ENCODE measurements at places on chromosomes 16 and 17. TPM values are rescaled to one million over a fixed set of nuclear protein-coding genes. Genes with fewer than 3 reads are reported as not detected.

DNA sequence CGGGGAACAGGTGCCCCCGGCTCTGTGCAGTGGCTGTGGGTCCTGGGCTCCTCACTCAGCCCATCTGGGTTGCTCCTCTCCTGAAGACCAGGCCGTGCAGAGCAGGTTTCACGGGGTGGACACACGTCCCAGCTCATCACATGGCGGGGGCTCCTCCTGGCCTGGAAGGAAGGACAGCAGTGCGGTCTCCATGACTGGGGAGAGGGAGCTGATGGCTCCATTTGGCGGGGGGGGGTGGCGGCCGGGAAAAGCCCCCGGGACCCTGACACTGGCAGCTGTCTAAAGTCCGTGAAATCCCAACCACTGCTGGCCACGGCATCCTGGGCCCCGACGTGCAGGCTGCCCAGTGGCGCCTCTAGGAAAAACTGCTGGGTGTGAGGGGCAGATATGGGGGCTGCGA lies 19.0 kb downstream of the SOX8 start:
- DNase-seq = no peak

- DNase-seq = no peak
Measured at GRCh38 chr16:84179612-84180320, 7.1 kb downstream of the TAF1C start.

GRCh38 chr17:36837195-36837938 lies 99.9 kb upstream of the LHX1 start:
- DNase-seq = no peak

DNA sequence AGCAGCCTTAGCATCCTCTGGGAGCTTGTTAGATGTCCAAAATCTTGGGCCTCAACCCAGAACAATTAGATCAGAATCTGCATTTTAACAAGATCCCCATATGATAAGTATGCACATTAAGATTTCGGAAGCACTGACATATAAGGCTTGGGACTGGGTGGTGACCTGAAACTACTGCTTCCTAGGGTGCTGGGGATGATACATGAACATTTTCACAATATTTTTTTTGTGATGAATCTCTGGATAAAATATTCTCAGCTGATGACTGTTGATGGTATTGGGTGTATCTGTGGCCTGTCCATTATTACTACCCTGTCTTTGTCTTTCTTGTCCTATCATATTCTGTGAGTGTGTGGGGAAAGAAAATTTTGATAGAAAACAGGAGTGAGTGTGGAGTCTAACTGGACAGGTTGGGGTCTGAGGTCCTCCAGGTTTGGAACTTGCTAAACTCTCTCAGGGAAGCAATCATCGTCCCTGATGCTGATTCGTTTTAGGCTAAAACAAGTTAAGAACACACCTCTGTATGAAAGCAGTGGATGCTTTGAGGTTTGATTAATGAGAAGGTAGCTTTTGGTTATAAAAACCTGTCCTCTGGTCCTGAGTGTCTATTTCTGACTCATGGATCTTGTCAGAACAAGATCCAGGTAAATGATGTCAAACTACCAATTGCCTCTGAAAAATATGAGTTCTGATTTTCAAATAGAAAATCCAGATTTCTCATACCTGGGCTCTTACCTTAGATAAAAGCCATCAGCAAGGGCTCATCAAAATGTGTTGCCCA lies 23.2 kb downstream of the KRT23 start:
- DNase-seq = no peak

DNA sequence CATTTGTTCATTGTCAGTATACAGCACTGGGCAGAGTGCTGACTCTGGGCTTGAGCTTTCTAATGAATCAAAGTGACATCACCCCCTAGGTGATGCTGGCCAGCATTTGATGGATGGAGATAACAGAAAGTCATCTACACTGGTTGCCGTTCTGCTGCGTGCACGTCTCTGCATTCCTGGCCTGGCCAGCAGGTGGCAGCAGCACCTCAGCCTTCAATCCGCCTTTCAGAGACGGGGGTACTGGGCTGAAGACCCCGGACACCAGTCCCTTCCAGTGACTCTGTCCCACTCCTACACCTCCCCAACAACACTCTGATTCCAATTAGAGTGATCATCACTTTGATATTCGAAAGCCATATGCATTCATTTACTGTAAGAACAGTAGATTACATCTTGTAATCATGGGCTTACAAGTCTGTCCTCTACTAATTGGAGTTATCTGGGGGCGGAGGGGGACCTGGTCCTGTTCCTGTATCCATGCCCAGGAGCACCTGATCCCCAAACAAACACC lies 6.0 kb downstream of the CPSF4L start:
- DNase-seq = no peak

- no peak for DNase-seq
Measured at GRCh38 chr17:36544044-36544306, 744 bp upstream of the GGNBP2 start.

DNA sequence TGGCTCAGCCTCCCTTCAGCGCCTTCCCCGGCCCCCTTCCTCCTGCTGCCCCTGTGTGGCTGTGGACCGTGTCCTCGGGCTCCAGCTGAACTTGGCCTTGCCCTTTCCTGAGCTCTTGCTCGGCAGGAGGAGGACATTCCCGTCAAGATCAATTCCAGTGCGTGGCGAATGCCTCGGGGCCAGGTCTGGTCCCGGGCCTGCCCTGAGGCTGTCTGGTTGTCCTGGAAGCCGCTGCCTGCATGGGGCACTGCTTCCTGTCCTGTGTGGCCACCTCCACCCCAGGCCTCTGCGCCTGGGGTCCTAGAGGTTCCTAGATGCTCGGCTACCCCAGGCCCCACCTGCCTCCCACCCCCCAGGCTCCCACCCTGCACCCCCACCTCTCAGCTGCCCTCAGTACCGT lies 12.8 kb downstream of the BAHCC1 start:
- no peak for DNase-seq

GRCh38 chr17:81683208-81683583 lies 401 bp downstream of the ARL16 start:
- no peak for DNase-seq

- no peak for DNase-seq
Measured at GRCh38 chr16:51151435-51151960, 428 bp upstream of the SALL1 start.

DNA sequence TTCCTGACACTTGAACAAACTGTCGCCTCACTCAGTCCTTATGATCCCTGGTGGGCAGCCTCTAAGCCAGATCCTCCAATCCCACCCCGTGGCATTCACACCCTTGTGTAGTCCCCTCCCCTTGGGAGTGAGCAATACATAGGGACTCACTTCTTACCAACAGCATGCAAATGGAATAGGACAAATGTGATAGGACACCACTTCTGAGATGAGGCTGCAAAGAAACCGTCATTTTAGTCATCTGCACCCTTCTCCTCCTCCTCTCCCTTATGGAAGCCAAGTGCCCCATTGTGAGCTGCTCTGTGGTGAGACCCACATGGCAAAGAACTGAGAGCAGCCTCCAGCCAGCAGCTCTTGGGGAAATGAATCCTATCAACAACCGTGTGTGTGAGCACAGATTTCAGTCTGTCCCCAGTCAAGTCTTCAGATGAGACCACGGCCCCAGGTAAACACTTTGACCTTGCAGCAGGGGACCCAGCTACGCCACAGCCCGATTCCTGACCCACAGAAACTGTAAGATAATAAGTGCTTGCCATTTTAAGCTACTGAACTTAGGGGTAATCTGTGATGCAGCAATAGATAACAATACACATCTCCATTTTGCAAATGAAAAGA lies 46.9 kb downstream of the ZFHX3 start:
- DNase-seq = no peak

DNA sequence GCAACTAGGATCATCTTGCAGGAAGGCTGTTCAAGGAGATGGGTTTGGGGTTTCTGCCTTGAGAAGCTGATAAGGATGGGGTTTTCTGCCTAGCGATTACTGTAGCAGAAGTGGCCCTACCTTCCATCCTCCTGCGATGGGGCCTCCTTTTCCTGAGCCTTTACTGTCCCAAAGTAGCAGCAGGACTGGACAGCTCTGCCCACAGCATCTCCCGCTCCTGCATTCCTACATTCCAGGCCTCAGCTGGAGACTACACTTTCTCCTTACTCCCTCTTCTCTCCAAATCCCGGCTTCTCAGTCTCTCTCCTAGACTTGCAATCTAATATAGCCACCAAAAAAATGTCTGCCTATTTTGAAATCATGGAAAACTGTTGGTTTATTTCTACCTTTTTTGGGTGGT lies 355.4 kb downstream of the CA10 start:
- DNase-seq = no peak

- DNase-seq = no peak
Measured at GRCh38 chr16:66414891-66415290, 12.2 kb upstream of the BEAN1 start.

GRCh38 chr16:80997139-80997798 lies 9.4 kb downstream of the CMC2 start:
- no peak for DNase-seq

DNA sequence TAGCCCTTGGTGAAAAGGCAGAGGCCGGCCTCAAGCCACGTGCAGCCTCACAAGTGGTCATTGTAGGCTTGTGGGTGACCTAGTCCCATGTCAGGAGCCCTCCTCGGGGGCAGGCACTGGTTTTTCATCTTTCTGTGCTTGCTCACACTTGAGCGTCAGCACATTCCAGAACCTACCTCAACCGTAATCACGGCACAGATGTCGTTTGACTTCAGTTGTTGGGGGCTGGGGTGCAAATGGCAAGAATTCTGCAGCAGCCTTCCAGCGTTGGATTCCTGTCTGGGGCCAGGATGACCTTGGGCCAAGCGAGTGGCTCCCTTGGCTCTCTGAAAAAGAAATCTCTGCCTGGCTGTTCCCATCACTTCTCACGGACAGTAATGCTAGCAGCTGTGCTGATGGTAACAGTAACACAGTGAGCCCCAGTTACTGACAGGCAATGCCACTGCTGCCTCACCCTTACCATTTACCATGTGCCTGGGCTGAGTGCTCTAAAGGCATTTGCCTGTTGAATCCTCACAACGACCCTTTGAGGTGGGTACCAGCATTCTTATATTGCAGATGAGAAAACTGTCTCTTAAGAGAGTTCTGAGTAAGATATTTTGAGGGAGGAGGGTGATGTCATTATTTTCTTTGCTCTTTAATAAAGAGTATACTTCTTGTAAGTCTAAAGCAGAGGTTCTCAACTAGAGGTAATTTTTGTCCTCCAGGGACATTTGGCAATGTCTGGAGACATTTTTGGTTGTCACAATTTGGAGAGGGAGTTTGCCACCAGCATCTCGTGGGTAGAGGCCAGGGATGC lies 46.5 kb downstream of the KSR1 start:
- no peak for DNase-seq

GRCh38 chr16:56776562-56776961 lies 46.6 kb downstream of the NUP93 start:
- no peak for DNase-seq

- DNase-seq = no peak
Measured at GRCh38 chr16:57755726-57756423, 20.3 kb downstream of the KATNB1 start.

The TAT gene
- not detected for total RNA-seq

The CACNG3 gene
- total RNA-seq = not detected

The CDH3 gene
- total RNA-seq = 5.7 TPM

The ACE gene
- total RNA-seq = 8.0 TPM

The RRN3 gene
- 40.6 TPM for total RNA-seq
